ENCODE measurements at places on chromosomes 7 and 10.

DNA sequence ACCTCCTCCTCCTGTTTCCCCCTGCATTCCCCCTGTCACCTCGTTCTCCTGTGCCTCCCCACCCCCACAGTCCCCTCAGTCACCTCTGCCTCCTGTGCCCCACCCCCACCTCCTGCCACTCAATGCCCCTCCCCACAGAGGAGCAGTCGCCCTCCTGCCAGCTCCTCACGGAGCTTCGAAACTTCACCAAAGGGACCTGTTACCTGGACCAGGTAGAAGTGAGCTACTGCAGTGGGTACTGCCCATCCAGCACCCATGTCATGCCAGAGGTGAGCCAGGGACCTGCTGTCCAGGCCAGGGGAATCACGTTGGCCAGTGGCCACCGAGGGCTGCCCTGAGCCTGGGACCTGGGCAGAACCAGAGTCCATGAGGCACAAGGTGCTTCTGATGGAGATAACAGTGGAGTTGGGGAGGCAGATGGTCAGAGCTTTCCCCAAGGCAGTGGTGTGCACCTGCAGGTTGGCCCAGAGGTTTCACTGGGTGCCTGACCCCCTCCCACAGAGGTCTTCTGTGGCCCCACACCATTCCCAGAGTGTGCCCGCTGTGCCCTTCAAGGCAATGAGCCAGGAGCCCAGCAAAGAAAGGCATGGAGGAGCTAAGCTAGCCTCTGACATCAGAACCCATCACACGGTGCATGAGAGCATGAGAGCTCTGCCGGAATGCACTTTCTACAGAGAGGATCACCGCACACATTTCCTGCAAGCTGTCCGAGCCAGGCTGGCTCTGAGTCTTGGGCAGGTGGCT lies 7.0 kb upstream of the ZNF862 start:
- no peak for DNase-seq

- DNase-seq, result no peak
Observed at GRCh38 chr7:151661587-151661986, 141.9 kb upstream of the RHEB start.

GRCh38 chr10:14652816-14653215 lies 121.9 kb downstream of the FAM107B start:
- no peak for DNase-seq

DNA sequence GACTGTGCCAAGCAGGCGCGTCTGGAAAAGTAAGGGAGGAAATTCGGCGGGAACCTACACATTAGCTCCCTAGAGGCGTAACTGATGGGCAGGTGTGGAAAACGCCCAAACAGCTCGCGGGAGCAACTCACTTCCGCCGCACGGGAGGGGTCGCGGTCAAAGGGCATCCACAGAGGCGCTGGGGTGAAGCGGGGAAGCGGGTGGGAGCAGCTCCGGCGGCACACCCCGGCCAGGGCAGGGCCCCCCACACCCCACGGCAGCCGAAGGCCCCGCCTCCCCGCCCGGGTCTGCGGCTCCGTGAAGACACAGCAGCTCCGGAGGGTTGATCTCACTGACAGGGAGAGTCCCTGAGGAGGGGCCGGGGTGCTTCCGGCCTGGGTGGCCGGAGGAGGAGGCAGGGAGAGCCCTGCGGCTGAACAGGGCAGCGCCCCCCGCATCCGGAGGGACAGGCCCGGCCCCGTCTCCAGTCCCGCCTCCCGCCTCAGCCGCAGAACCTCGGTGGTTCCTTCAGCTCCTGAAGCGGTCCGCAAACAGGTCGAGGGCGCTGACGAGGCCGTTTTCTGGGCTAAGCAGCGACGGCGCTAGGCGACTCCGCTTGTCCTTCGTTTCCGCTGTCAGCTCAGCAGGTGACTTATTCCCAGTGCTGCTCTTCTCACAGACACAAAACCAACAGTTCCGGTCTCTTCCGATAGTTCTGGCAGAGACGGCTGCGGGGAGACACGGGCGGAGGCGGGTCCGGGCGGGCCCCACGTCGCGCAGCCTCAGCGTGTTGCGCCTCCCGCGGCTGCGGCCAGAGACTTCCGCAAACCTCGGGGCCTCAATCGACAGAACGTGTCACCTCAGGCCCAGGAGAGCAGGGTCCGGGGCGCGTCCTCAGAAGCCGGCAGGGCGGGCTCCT lies 276.1 kb downstream of the DNAJB6 start:
- DNase-seq, result peak; percentile 25

GRCh38 chr7:116952635-116953371 lies 498 bp upstream of the ST7 start:
- peak; percentile 26 for DNase-seq

DNA sequence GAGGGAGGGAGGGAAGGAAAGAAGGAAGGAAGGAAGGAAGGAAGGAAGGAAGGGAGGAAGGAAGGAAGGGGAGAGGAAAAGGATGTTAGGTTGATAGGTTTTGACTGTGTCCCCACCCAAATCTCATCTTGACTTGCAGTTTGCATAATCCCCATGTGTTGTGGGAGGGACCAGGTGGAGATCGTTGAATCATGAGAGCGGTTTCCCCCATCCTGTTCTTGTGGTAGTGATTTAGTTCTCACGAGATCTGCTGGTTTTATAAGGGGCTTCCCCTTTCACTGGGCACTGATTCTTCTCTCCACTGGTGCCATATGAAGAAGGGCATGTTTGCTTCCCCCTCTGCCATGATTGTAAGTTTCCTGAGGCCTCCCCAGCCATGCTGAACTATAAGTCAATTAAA lies 15.1 kb upstream of the NUDCD3 start:
- DNase-seq, result no peak

DNA sequence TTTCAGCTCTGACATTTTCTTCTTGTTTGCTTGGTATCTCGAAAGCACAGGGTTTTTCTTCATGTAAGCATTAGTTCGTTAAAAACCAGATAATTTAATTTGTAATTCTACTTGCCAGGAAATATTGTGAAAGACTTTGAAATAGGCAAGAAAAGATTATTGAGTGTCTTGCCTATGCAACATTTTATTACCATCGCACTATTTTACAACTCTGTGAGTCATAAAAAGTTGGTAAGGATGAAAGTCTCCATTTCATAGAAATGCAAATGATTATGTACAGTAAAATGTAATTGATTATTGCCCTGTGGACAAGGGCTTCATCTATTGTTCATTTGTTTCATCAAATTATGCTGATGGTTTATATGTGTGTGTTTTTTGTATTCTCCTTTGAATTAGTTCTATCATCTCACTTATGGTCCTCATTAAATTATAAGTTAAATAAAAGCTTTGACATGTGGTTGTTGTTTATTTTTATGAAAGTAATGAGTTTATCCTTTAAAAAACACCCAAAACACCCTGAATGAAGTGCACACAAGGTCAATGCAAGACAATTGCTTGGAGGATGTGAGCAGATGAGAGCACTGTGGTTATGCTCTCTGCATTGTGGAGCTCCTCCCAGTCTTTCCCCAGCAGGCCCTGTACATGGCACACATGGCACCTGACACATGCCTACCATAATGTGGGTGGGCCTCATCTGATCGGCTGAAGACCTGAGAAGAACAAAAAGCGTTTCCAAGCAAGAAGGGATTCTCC lies 230.8 kb downstream of the CXCL12 start:
- no peak for DNase-seq

- DNase-seq, result no peak
Observed at GRCh38 chr7:100607111-100607510, 4.9 kb downstream of the PCOLCE start.

DNA sequence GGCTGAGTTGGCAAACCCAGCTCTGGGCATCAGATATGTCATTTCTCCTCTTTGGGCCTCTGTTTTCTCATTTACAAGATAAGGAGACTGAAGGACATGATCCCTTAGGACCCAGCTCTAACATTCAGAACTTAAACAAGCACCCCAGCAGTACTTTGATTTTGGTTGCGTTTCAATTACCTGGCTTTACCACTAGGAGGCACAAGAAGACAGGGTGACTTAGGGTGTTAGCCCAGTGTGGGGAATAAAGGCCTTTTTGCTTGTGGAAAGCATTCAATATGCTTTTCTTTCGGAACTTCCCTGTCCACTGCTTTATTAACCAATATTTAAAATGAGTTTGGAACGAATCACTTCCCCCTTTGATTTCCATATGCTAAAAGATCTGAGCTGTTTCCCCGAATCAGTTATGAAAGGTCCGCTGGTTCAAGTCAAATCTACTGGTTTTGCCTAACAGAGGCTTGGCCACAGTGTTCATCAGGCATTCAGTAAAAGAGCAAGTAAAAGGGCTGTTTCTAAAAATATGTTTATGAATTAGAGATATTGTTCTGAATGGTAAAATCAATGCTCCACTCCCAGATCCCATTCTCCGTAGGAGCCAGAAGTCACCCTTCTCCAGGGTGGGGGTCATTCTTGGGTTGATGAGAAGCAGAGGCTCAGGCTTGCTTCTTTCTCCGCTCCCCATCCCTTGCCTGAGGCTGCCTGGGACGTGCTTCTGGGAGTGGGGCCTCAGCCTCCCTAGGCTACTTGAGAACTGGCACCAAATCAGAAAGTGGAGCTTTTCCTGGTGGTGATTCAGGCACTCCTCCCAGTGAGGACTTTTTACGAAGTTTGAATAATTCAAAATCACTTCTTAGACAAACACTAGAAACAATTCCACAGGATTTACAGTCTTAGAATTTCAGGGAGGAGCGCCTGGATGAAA lies 105.5 kb downstream of the MYOF start:
- DNase-seq, result peak; percentile 95

GRCh38 chr10:124168991-124169802 lies 75.8 kb upstream of the CHST15 start:
- DNase-seq, result no peak

GRCh38 chr10:3825244-3825643 lies 40.2 kb upstream of the KLF6 start:
- DNase-seq, result peak; percentile 88

DNA sequence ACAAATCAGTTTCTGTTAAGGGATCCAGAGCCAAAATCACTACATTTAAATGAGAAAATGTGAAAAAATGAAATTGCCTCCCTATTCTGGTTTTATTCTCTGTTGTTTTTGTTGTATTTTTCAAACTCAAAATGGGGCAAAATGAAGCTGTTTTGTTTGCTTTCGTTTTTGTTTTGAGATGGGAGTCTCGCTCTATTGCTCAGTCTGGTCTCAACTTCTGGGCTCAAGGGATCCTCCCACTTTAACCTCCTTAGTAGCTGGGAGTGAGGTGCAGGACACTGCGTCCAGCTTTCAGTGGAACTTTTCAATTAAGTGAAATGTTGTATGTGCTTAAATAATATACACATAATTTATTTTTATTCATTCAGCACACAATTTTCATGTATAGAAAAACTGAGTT lies 205.0 kb downstream of the SORCS1 start:
- no peak for DNase-seq

GRCh38 chr10:97765201-97765600 lies 6.6 kb downstream of the SFRP5 start:
- no peak for DNase-seq

DNA sequence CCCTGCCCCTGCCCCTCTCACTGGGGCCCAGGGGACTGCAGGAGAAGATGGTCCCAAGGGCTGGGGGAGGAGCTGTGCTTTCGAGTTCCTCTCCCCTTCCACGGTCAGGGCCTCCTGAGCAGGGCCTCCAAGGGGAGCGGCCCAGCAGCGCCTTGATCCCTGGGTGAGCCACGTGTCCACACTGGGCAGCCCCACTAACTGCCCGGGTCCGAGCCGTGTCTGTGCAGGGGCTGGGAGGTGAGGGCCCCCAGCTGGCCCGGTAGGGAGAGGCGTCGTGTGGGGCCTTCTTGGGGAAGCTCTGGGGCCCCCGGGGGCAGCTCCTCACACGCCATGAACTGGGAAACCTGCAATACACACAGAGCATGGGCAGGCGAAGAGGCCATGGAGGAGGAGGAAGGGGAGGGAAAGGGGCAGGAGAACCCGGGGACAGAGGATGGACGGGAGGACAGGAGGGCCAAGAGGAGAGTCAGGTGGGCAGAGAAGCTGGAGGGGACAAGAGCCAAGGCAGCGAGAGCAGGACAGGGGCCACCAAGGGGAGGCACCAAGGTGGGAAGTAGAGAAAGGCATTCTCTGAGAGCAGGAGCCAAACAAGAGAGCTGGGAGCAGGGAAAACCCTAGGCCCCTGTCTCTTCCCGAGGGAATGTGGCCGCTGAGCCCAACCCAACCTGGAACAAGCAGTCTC lies 32.8 kb downstream of the KCNH2 start:
- no peak for DNase-seq

DNA sequence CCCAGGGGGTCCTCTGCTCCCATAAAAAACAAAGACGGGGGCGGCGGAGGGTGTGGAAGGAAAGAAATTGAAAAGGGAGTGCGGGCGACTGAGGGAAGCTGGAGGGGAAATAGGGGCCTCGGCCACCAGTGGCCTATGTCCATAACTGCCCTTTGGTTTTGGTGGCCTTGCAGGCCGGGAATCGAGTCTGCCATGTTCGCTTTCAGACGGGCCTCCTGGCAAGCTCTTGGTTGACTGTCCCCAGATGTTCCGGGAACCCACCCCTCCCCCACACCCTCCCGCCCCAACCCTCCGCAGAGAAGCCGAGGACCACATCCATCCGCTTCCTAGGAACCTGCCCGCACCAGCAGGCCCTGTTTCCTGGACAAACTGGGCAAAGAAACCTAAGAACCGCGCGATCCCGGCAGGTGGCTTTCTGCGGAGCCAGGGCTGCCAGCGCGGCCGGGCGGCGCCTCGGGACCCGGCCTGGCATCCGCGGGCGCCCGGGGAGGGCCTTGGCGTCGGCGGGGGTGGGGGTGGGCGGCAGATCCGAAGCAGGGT lies 20.0 kb upstream of the GATA3 start:
- DNase-seq, result no peak

GRCh38 chr10:116706281-116706680 lies 36.1 kb downstream of the HSPA12A start:
- no peak for DNase-seq

- no peak for DNase-seq
Observed at GRCh38 chr7:55523366-55523765, 48.9 kb downstream of the VOPP1 start.

DNA sequence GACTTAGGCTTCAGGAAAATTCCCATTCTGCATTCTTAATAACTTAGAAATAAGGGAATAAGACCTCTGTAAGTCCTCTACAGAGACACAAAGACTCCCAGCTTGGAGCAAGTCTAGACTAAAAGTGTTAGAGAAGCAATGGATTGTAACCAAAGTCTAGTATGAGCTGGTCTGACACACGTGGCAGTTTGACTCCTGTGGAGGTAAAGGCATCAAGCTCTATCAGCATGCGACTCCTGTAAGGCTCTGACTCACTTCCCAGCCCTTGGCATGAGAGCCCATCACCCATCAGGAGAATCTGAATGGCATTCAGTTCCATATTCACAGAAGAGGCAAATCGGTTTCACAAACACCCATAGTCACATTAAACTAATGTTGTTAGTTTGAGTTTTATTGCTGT lies 4.4 kb upstream of the VSTM4 start:
- DNase-seq, result peak; percentile 79

Data from fibroblast of skin of back (primary cell).